ENCODE measurements at places on chromosomes 3 and 15.

DNA sequence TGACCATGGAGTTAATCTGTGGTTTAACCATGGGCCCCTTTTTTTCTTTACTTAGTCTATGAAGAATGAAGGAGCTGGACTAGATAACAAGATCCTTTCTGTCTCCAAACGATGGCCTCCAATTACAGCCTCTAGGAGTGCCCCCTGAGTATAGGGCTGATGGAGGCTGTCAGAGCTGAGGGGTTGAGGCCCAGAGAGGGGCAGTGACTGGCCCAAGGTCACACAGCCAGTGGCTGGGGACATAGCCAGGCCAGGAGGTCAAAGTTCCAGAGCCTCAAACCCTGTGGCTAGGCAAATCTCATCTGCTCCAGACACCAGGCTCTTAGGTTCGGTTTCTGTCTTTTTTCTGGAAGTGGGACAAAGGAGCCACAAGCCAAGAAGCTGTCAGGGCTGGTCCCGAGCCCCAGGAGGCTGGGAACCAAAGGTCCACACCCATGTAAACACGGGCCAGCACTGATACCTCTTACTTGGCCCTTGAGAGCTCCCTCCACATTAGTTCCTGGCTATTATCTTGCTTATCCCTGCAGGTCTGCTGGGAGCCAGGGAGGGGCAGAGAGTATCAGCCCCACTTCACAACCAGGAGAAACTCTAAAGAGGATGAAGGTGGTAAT lies 10.3 kb downstream of the RHOV start:
- DNase-seq, result no peak

DNA sequence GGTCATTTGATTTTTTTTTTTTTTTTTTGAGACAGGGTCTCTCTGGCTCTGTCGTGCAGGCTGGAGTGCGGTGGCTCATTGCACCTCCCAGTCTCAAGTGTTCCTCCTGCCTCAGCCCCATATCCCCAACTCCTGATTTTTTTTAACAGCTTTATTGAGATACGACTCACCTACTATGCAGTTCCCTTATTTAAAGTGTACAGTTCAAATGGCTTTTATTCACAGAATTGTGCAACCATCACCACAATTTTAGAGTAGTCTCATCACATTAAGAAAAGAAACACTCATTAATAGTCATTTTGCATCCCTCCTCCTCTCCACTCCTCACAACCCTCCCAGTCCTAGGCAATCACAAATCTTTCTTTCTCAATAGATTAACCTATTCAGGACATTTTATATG lies 1.9 kb upstream of the TRA2B start:
- DNase-seq, result no peak

GRCh38 chr3:48184299-48184698 lies 3.9 kb downstream of the CDC25A start:
- DNase-seq, result no peak

- peak; percentile 93 for DNase-seq
Measured at GRCh38 chr15:59689626-59690236, 611 bp upstream of the BNIP2 start.

DNA sequence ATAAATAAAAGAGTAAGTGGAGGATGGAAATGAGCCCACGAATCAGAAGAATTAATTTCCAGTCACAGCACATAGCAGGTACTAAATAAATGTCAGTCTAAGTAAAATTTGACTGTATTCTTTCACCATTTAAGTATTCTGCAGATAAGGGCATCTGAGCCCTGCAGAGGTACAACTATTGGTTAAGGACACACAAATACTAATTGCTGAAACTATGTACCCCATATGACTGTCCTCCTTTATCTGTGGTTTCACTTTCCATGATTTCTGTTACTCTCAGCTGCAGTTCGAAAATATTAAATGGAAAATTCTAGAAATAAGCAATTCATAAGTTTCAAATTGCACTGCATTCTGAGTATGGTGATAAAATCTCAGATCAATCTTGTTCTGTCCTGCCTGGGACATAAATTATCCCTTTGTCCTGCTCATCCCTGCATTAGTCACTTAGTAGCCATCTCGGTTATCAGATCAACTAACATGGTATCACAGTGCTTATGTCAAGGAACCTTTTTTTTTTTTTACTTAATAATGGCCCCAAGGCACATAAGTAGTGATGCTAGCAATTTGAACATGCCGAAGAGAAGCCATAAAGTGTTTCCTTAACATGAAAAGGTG lies 95.1 kb downstream of the LSAMP start:
- no peak for DNase-seq

DNA sequence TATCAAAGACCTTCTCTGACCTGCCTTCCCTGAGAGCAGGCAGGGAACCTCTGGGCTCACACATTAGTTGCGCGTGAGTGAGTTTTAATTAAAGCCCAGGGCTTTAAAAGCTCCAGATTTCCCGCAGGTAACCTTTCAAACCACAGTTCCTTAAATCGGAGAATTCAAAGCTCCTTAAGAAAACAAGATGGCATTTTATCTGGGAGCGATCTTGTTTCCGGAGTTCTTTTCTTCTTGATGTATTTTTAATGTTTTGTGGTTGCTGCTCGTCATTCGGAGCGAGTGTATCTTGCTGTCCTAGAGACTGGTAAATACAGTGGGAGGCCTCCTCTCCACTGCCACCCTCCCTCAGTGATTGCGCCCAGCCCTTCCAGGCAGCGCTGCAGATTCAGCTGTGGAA lies 284.3 kb downstream of the CLSTN2 start:
- DNase-seq, result no peak

GRCh38 chr3:151944356-151944755 lies 70.9 kb downstream of the SUCNR1 start:
- no peak for DNase-seq

DNA sequence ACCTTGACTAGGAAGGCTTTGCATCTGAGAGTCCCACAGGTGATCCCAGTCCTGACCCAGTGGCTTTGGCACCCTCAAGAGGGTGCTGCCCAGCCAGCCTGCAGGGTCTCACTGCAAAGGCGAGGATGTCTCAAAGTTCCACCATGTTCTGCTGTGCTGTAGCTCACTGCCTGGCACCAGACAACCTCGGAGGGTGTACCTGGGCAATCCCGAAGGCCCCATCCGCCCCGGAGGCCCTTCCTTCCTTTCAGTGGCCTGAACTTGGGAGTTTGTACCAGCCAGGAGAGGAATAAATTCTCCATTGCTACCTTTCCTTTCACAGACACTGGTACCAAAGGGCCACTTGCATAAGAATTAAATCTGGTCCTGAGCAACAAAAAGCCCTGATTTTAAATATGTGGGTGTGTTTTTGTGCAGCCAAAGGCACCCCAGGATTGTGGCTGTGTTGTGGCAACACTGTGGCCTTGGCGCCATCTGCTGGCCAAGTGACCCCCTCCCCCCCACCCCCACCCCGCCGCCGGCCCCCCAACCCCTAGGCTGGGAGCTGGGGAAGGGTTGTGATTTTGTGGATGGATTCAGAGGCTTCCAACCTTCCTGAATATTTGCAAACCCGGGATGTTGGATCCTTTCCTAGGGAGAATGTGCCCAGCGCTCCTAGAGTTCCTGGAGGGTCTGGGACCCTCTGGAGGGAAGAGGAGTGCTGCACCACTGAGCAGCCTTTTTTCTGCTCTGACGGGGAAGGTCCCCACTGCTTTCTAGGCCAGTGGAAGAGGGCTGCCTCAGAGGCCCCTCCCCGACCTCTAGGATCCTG lies 9.7 kb upstream of the PTPN23 start:
- peak; percentile 80 for DNase-seq
